NCI-H1436 (cell line): ENCODE measurements at places on chromosomes 11 and 22.
A peak's percentile ranks its signal among the peaks of the same experiment; 100 is the strongest.

- no peak for DNase-seq
Observed at GRCh38 chr11:79896258-79896657, 455.4 kb upstream of the TENM4 start.

- DNase-seq, result peak; percentile 46
Observed at GRCh38 chr11:107999759-108000455, 8.8 kb upstream of the CUL5 start.

DNA sequence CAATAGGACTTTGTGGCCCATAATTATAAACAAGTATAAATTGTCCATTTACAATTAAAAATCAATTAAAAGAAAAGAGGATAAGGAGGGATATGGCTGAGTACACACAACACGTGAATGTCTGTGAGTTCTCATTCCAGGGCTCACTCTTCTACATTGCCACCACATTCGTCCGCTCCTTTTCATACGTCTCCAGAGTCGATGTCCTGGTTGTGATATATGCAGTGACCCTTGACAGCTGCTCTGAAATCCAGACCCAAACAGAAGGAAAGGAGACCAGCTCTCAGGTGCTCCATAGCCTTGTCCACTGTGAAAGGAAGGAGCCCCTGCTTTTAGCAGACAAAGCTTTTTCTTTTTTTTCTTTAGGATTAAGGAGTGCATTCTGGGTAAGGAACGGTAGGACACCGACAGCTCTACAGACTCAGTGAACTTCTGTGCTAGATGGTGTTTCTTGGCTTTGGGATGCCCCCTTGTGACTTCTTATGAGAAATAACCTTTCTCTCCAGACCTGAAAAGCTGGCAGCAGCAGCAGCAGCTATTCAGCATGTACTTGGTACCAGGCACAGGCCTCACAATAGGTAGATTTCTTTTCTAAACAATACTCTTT, 19.7 kb upstream of the DNAJB13 start:
- DNase-seq, result peak; percentile 69

- DNase-seq, result peak; percentile 44
Observed at GRCh38 chr11:112279901-112280267, 19.2 kb upstream of the PLET1 start.

DNA sequence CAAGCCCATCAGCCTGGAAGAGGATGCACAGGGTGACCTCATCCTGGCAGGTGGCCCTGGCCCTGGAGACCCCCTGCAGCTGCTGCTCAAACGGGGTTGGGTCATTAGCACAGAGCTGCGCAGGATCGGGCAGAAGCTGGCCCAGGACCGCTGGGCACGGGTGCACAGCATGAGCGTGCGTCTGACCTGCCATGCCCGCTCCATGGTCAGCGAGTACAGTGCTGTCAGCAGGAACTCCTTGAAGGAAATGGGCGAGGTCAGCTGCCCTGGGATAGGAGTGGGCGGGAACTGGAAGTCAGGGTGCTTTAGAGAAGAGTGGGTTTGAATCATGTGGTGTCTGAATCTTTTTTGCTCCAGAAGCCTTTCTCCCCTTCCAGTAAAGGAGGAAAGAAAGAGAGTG, 61.1 kb downstream of the INSC start:
- DNase-seq, result no peak

DNA sequence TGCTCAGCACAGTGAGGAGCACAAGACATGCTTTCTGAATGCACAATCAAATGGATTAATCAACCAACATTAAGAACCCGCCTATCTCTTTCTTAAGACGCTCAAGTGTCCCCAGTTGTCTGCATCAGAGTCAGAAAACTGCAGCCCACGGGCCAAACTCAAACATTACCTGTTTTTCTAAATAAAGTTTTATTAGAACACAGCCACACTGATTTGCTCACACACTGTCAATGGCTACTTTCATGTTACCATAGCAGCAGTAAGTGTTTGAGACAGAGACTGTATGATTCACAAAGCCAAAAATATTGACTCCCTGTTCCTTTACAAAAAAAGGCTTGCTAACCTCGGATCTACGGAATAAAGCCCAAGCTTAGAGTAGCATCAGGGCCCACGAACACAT, 49.0 kb upstream of the ISX start:
- DNase-seq, result no peak

DNA sequence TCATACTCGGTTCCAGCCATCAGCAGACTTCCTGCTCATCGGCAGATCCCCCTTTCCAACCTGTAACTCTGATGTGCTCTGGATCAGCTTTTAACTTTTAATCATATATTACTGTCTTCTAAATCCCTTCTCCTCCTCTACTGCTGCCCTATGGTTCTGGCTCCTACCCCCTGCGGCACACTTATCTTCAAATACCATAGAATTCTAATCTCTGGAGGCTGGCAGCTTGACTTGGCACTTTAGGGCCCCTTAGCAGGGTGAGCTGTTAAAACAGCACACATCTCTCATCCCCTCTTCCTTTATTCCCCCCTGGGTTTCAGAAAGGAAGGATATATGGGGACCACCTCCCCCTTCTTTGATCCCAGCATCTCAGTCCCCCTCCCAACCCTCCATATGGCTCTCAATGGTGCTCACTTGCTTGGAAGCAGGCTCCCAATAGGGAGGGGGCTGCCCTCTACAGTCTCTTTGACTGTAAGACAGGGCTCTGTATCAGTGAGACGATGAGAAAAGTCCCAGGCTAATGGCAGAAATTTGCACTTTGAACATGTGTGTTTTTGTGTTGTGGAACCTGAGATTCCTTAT, 4.4 kb upstream of the CNTF start:
- no peak for DNase-seq
